ENCODE measurements at places on chromosomes 12 and 14.

DNA sequence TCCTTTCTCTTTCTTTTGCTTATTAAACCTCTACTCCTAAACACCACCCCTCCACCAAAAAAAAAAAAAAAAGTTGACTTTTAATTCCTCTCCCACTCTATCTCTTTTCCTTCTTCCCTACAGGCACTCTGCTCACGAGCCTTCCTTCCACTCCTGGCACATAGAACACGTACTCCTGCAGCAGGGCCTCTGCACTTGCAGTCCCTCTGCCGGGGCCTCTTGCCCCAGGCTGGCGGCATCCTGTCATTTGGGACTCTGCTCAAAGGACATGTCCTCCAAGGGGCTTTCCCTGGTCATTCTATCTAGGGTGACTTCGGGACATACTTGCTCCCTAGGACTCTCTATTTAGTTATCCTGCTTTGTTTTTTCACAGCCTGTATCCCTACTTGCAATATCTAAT, 7.7 kb downstream of the FOS start:
- no peak for DNase-seq

DNA sequence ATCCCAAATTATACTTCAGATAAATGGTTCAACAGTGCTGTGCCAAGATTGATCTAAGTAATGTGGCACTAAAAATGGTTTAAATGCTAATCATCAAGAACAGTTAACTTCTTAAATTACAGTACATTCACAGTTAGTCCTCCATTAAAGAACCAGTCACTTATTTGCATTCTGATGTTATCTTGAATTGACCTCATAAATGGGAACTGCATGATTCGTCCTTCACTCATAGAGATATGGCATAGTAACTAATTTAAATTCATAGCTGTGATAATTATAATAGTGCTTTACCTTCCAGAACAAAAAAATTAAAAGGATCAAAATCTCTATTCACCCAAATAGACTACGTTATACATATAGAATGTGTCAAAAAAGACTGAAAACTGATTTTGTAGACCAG, 61.1 kb downstream of the COCH start:
- DNase-seq, result no peak

GRCh38 chr12:57008178-57008577, 1.8 kb upstream of the ZBTB39 start:
- peak; percentile 19 for DNase-seq

DNA sequence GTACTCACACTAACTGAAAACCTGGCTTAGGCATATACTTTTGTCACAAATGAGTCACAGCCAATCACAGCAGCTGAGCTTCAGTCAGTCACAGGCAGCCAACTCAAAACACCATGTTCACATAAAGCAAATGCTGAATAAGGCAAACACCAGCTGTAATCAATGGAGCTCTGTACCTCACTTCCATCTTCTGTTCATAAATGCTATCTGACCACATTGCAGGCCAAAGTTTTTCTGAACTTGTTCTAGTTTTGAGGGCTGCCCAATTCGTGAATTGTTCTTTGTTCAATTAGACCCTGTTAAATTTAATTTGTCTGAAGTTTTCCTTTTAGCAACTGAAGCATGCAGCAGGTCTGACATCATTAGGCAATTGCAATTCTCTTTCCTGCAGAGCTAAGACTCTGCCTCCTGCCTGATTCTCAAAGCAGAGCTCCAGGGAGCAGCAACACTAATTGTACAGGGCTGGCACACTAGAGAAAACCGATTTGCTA, 129.9 kb downstream of the WIF1 start:
- DNase-seq, result no peak

DNA sequence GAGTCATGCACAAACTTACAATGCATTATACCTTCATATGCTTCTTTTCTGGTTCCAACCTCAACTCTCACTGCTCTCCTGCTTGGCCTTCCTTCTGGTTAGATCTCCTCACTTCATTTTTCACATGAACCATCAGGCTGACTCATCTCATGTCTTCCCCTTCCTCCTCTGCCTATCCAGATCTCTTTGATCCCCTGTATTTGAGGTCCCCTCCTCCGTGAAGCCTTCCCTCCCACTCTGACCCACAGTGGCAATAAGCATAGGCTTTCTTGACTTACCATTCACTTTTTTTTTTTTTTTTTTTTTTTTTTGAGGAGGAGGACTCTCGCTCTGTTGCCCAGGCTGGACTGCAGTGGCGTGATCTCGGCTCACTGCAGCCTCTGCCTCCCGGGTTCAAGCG, 14.7 kb upstream of the ASIC1 start:
- no peak for DNase-seq

- no peak for DNase-seq
Measured at GRCh38 chr12:93582351-93582750, 9.9 kb downstream of the SOCS2 start.

- no peak for DNase-seq
Measured at GRCh38 chr14:94385553-94386057, 2.8 kb downstream of the SERPINA1 start.

DNA sequence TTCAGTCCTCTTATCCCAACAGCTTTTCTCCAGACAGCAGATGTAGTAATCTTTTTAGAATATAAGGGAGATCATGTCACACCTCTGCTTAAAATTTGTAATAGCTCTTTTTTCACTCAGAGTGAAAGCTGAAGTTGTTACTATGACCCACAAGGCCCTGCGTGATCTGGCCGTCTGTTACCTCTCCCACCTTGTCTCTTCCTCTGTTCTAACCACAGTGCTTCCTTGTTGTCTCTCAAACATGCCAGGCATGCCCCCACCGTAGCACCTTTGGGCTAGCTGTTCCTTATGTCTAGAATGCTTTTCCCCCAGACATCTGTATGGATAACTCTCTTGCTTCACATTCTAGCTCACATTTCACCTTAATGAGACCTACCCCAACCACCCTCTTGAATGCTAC, 6.5 kb downstream of the NECAP1 start:
- no peak for DNase-seq

GRCh38 chr14:77104393-77104792, 6.3 kb downstream of the CIPC start:
- no peak for DNase-seq

- peak; percentile 75 for DNase-seq
Measured at GRCh38 chr12:89134213-89134770, 218.0 kb downstream of the DUSP6 start.

DNA sequence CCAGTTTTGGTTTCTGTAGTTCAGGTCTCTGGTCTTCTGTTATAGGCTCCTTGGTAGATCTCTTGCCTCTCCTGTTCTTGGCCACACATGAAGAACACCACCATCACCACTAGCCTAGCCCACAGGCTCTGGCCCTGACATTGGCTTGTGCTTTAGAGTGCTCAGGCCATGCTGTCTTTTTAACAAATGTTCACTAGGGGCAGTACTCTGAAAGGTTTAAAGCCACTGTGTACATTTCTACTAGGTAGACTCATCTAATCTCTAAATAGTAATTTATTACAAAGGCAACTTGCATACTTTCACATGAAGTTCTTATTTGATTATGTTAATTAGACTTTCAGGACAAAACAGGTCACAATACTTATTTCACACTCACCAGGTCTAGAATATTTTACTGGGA, 38.3 kb downstream of the PDE6H start:
- no peak for DNase-seq

GRCh38 chr14:52397844-52398243, 83.7 kb downstream of the PTGER2 start:
- no peak for DNase-seq

GRCh38 chr12:68374307-68374982, 42.3 kb upstream of the MDM1 start:
- DNase-seq, result no peak

DNA sequence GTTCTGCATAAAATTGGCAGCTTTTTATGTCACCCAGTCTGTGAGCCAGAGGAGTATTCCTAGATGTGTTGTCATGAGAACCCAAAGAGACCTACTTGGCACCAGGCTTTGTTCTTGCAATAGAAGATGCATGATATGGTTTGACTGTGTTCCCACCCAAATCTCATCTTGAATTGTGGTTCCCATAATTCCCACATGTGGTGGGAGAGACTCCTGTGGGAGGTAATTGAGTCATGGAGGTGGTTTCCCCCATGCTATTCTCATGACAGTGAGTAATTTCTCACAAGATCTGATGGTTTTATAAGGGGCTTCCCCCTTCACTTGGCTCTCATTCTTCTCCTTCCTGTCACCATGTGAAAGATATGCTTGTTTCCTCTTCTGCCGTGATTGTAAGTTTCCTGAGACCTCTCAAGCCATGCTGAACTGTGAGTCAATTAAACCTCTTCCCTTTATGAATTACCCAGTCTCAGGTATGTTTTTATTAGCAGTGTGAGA, 572.0 kb upstream of the ATP2B1 start:
- DNase-seq, result no peak

DNA sequence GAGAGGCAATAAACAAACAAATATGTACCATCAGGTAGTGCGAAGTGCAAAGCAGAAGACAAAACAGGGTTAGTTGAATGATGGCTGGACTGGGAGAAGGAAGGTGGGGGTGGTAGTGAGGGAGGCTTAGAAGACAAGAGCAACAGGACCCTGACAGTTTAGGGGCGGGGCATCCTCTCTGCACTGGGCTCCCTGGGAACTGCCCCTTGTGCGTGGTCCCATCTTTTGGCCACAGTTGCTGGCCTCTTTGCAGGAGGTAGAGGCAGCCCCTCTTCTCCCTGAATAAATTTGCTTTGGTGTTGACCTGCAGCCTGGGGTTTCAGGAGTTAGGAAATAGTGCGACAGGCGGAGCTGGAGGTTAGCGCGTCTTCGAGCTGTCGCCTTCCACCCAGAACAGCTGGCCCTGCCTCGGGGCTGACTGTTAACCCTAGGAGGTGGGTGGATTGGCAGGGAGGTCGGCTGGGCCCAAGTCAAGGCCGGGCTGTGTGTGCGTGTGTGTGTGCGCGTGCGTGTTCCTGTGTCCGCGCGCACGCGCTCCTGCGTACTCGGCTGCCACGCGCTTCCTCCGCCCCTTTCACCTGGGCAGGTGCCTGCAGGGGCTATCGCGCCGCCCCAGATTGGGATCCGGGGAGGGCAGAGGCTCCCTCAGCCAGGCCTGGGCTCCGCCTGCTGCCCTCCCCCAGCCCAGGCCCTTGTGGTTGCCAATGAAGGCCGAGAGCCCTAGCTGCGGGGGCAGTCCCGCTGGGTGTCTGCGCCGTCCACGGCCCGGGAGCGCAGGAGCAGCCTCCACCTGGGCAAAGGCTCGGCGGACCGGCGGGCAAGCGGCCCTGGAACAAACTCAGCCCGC, 180.8 kb downstream of the ADCK1 start:
- peak; percentile 33 for DNase-seq

GRCh38 chr12:54037360-54038283, 4.8 kb downstream of the HOXC5 start:
- no peak for DNase-seq

DNA sequence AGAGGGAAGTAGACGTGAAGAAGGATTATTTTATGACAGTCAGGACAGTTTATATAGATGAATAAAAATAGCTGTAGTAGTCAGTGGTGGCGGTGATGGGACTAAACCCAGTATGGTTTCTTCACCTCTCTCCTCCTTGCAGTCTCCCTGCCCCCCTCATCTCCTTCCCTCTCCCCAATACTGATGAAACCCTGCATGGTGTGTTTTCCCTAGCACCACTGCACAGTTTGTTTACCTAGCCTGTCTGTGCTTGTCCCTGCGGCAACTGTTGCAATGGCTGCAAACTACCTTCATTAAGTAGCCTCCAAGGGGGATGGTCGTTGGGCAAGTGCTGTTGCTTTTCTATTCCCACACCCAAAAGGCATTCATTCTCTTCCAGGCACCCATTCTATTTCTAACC, 14.7 kb downstream of the PCBP2 start:
- no peak for DNase-seq

DNA sequence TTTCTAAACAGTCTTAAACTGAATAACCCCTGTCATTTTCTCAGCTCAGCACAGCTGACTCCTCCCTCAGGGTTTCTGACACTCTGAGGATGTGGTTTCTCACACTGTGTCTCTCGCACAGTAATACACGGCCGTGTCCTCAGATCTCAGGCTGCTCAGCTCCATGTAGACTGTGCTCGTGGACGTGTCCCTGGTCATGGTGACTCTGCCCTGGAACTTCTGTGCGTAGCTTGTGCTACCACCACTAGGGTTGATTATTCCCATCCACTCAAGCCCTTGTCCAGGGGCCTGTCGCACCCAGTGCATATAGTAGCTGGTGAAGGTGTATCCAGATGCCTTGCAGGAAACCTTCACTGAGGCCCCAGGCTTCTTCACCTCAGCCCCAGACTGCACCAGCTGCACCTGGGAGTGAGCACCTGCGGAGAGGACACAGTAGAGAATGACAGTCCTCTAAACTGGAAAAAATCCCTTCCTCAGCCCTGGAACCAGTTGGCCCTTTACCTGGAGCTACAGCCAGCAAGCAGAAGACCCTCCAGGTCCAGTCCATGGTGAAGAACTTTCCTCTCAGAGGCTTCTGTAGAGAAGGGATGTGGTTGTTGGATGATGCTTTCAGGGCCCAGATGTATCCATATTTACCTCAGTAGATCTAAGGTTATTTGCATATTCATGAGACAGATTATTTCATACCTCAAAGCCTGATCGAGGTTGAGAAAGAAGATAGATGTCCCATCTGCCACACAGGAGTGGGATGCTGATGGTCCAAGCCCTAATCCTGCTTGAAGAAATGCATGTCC, 984.8 kb downstream of the TMEM121 start:
- no peak for DNase-seq

GRCh38 chr12:95766356-95767019, 24.1 kb downstream of the NTN4 start:
- no peak for DNase-seq

GRCh38 chr14:66746316-66747006, 238.5 kb downstream of the GPHN start:
- no peak for DNase-seq

DNA sequence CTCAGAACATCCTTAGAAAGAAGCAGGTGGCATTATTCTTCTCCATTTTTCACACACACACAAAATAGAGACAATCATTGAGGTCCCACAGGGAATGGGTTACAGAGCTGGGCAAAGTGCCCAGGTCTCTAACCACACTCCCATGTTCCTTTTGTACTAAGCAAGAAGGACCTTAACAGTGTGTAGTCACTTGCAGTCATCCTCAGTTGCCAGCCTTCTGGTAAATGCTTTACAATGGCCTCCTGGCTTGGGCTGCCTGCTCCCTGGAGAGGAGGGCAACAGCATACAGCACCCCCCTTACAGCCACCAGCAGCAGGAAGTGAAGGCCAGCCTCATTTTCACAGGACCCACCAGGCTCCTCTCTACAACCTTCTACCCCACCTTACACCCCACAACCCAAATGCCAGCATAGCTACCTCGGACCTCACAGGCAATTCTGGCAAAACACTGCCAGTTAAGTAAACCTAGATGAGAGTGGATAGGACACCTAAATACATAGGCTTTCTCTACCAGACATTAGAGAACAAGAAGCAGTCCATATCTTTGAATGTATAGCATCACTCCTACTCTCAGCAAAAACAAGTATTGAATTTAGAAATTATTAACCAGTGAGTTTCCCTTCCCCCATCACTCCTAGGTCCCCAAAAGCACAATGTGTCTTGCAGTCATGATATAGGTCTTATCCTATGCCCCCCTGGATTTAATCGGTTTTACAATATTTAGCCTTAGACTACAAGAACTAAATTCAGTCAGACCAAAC, 88.1 kb downstream of the PPP2R5E start:
- peak; percentile 27 for DNase-seq

DNA sequence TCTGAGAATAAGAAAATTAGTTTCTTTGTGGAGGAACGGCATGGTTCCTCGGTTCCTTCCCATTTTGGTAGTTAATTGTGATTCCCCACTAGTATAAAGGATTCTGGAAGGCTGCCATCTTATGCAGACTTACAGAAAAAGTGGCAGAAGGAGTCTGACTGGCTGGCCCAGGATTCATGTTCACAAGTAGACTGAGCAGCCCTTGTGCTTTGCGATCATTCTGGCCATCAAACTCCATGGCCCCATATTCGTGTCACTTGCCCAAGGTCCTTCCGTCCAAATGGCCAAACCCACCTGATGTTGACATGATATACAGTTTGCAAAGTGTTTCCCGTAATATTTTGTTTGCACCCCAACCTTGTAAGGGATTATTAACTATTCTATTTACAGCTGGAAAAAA, 297.2 kb upstream of the AMIGO2 start:
- DNase-seq, result no peak

Data from NCI-H2029 (cell line).